ENCODE measurements at places on chromosomes 3 and 15. TPM values are rescaled to one million over a fixed set of nuclear protein-coding genes. Genes with fewer than 3 reads are reported as not detected.

The MST1R gene
- total RNA-seq = 7.7 TPM

DNA sequence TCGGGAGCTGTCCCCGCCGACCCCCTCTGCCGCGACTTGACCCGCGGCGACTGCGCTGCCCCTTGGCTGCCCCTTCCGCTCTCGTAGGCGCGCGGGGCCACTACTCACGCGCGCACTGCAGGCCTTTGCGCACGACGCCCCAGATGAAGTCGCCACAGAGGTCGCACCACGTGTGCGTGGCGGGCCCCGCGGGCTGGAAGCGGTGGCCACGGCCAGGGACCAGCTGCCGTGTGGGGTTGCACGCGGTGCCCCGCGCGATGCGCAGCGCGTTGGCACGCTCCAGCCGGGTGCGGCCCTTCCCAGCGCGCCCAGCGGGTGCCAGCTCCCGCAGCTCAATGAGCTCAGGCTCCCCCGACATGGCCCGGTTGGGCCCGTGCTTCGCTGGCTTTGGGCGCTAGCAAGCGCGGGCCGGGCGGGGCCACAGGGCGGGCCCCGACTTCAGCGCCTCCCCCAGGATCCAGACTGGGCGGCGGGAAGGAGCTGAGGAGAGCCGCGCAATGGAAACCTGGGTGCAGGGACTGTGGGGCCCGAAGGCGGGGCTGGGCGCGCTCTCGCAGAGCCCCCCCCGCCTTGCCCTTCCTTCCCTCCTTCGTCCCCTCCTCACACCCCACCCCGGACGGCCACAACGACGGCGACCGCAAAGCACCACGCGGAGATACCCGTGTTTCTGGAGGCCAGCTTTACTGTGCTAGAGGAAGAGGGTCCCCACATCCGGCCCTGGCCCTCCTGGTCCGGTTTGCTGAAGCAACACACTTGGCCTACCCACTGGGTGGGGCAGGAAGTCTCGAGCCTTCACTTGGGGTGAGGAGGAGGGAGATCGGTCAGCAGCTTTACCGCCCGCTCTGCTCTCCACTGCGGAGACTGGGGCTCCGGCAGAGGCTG is at the start of gene RASSF1:
TSS of gene RASSF1 (minus strand) at position 389 of the 882 bp plus-strand sequence. CDS start at position 358, 31 bp downstream.
- peaks cover 68% of the 10 kb centered on the region for H3K4me1 ChIP-seq
- DNase-seq = peak; percentile 96
- no peaks in the 10 kb centered on the region for H3K27me3 ChIP-seq
- H3K4me3 ChIP-seq = peak within 1 kb of the TSS; percentile 62

The SEMA4B gene
- 77.0 TPM for total RNA-seq

DNA sequence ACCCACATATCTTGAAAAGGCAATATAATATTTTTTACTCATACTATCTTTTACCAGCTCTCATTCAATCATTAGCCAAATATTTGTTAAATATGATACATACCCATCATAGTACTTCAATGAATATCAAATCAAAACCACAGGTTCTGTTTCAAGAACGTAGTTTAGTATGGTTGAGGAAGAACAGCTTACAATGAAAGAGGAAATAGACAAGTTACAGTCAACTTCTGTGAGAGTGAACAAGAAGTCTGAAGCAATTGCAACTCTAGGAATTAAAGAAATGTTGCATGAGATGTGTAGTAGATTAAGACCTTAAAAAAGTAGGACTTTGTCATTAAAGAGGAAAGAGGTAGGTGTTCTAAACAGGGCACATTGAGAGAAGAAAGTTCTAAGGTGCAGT is 9.3 kb downstream of the BCHE start:
- H3K4me3 ChIP-seq = no peak overlapping the region
- no peaks in the 10 kb centered on the region for H3K4me1 ChIP-seq
- no peak overlapping the region for H3K27ac ChIP-seq
- DNase-seq = no peak
